ENCODE measurements at places on chromosomes 16 and 17.

- DNase-seq: no peak
Observed at GRCh38 chr17:76445697-76446448, 7.1 kb downstream of the UBE2O start.

DNA sequence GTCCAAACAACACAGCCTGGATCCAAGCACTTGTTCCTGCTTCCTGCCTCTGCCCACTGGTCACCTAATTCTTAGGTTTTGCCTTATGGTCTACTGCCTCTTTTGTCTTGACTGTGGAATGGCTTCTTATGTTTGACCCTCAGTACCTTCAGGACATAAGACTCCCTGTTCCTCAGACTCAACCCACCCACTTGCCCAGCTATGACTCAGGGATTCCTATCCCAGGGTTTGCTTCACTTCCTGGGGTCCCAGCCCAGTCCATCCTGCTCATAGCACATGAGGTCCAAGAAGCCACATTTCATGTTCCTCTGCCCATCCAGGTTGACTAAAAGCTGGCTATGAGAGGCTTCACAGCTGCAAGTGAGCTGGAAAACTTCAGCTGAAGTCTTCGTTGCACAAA is 320.9 kb upstream of the CDH5 start:
- no peak for DNase-seq

DNA sequence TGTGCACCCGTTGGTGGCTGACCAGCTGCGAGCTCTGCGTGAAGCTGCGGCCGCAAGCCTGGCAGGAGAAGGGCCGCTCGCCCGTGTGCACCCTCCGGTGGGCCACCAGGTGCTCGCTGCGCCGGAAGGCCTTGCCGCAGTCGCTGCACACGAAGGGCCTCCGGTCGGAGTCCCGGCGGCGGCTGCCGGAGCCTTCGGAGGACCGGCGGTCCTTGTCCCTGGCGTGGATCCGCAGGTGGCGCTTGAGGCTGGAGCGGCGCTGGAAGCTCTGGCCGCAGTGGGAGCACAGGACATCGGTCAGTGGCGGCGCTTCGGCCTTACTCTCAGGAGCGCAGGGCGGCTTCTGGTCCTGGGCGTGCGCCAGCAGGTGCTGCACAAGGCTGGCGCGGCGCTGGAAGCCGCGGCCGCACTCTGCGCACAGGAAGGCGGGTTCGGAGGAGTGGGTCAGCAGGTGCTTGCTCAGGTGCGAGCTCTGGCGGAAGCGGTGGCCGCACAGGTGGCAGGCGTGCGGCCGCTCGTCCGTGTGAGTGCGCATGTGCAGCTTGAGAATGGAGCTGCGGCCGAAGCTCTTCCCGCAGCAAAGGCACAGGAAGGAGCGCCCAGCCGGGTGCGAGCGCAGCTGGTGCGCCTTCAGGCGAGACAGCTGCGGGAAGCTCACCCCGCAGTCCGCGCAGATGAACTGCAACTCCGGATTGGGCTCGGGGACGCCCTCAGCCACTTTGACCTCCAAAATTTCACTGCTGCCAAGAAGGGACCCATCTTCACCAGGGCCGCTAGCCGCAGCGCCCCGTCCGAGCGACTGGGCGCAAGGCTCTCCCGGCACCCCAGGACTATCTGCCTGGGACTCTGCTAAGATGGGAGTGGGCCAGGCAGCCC is 9.1 kb downstream of the ZSCAN10 start:
- DNase-seq: no peak

DNA sequence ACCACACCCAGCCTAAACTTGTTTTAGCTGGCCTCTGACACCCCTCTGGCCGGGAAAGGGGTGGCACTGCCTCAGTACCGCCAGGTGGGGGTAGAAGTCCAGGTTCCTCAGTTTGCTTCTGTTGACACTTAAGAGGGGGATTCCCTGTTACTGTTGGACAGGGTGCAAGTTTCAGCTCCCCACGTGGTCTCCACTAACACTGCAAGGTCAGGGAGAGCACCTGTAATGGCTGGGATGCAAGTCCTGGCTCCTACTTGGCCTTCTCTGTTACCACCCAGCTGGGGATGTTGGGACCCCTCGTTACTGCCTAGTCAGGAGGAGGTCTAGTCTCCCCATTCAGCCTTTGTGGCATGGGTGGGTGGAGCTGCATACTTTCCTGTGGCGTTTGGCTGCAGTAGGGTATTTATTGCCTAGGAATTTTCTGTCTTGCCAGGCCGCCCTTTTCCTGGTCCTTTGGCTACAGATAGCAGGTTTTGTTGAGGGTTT is 10.6 kb upstream of the MFAP4 start:
- no peak for DNase-seq

DNA sequence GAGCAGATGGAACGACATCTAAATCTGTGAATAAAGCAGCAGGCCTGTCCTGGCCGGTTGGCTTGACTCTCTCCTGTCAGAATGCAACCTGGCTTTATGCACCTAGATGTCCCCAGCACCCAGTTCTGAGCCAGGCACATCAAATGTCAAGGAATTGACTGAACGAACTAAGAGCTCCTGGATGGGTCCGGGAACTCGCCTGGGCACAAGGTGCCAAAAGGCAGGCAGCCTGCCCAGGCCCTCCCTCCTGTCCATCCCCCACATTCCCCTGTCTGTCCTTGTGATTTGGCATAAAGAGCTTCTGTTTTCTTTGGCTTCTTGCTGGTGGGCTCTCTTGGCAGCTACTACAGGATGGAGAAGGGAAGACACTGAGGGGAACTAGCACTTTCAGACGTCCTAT is 4.1 kb upstream of the RSAD1 start:
- no peak for DNase-seq

- DNase-seq: no peak
Observed at GRCh38 chr16:10107081-10107480, 75.1 kb downstream of the GRIN2A start.

DNA sequence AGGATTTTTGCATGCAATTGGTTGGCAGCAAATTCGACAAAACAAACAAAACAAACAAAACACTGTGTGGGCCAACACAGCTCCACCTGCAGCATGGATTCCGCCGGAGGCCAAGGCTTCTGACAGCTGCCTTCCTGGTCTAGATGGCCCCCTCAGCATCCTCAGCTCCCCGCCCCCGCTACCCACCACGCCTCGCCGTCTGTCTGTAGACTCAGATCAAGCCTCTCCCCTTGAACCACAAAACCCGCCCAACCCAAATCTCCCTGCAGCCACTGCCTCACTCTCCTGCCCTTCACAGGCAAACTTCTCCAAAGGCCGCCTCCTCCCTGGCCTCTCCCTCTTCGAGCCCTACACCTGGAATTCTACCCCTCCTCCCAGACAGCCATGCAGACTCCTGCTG is 57.9 kb downstream of the RTN4RL1 start:
- DNase-seq: peak; percentile 38

GRCh38 chr17:9644910-9645751 is at the start of gene USP43:
Gene USP43 (plus strand): TSS chr17:9645517. CDS start chr17:9645633, 116 bp downstream.
- peak; percentile 27 for DNase-seq

DNA sequence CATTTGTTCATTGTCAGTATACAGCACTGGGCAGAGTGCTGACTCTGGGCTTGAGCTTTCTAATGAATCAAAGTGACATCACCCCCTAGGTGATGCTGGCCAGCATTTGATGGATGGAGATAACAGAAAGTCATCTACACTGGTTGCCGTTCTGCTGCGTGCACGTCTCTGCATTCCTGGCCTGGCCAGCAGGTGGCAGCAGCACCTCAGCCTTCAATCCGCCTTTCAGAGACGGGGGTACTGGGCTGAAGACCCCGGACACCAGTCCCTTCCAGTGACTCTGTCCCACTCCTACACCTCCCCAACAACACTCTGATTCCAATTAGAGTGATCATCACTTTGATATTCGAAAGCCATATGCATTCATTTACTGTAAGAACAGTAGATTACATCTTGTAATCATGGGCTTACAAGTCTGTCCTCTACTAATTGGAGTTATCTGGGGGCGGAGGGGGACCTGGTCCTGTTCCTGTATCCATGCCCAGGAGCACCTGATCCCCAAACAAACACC is 6.0 kb downstream of the CPSF4L start:
- DNase-seq: no peak

DNA sequence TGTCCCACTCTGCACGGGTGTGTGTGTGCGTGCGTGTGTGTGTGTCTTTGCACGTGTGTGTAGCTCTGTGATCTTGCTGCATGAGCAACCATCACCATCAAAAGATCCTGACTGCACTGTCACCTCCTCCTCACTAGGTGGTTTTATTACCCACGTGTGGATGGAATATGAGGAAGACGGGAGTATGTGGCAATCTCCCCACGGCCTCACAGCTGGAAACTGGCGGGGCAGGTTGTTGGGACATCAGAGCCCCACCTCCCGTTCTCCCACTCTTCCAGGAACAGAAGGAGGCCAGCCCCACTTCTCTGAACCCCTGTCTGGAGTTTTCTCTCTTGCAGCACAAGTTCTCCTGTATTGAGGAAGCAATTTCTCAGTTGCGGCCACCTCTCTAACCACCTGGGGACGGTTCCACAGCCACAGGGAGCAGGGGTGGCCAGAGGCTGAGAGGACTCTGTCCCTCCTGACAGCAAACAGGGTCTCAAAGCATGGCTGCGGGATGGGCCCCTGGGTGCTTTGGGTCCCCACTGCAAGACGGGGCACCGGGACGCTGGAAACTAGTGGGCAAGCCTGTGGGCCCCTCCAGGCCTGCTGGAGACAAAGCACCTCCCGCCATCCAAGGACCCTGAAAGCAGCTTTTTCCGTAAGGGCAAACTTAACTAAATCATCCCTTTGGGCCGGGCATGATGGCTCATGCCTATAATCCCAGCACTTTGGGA is 27.9 kb upstream of the ATP2C2 start:
- no peak for DNase-seq

- no peak for DNase-seq
Observed at GRCh38 chr17:58283674-58284612, 3.2 kb upstream of the MPO start.

- no peak for DNase-seq
Observed at GRCh38 chr17:65634533-65634932, 73.1 kb upstream of the AXIN2 start.

DNA sequence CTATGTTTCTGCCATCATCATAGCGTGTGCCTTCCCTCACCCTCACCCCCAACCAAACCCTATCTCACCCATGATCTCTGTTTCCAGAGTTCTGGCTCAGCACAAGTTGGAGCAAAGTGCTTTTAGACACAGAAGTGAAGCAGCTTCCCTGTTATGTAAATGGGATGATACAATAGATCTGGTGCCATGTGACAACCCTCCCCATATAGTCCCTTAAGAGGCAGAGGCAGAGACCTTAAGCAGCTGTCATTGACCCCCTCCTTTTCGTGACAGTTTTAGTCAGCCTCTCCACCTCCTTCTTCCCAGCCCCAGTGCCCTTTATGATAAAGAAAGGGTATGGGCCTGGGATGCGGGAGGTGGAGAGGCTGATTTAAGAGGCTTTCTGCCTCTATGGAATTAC is 40.3 kb upstream of the MED13 start:
- no peak for DNase-seq

DNA sequence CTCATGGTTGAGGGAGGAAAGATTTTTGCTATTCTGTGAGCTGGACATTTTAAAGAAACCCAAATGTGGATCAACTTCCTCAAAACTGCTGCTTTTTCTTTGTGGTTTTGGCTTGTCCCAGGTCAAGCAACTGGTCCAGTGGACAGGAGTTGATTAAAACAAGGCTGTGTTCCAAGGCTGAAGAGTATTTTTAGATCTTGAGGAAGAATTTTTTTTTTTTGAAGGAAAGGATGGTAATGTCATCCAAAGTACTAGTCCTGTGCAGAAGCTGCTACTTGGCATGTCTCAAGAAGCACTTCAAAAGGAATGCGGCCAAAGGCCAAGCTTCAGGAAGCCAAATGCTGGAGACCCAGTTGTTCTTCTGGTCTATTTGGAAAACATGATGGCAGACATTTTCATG is 8.0 kb upstream of the MYH2 start:
- no peak for DNase-seq

DNA sequence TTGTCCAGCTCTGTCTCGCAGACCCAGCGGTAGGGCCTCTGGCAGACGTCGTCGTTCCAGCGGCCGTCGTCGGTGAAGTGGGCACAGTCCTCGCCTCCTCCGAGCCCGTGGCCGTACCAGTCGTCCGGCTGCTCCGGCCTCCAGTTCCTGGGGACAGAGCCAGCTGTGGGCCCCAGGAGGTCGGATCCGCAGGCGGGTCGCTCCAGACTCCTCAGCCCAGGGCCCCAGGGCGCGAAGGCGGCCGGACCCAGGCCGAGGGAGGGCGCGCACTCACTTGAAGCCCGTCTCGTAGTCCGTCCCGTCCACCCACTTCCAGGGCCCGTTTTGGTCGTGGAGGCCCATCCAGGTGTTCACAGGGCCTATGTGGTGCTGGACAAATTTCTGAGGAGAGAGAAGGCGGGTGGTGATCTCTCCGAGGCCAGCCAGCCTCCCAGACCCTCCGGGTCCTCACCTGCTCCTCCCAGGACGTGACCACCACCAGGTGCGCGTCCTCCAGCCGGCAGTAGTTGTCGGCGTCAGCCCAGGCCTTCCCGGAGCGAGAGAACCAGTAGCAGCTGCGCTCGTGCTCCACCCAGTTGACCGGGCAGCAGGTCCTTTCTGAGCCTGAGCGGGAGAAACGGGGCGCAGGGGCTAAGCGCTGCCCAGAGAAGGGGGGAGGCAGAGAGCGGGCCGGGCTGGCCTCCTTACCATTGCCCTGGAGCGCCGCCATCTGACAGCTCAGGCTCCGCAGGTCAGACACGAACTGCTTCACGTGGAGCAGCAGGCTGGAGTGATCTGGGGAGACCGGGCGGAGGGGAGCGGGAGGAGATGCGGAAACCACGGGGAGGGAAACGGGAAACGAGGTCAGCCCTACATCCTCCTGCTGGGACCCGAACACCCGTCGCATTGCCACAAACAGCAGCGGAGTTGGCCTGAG is 5.2 kb downstream of the ASGR1 start:
- DNase-seq: peak; percentile 26

GRCh38 chr17:704111-704864 is 10.4 kb downstream of the VPS53 start:
- no peak for DNase-seq

GRCh38 chr17:56449176-56449575 is 144.3 kb upstream of the NOG start:
- no peak for DNase-seq

- peak; percentile 57 for DNase-seq
Observed at GRCh38 chr16:74774223-74775139, at the start of gene FA2H. Gene FA2H (minus strand): TSS chr16:74774820. CDS start chr16:74774755, 65 bp downstream.

- no peak for DNase-seq
Observed at GRCh38 chr16:15993946-15994665, 44.7 kb downstream of the ABCC1 start.

DNA sequence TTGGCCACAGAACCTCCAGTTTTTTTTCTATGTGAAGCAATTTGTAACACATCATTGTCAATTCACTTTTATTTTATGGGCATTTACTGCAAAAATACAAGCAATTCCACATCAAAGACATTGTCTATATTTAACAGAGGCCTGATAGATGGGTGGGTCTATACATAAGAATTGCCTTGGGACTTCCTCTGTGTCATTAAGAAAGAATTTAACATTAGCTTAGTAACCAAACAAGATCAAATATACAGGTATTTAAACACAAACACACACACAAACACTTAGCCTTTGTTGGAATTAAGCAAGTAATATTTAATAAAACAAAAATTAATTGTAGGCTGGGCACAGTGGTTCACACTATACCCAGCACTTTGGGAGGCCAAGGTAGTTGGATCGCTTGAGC is 4.3 kb upstream of the PITPNC1 start:
- no peak for DNase-seq

- DNase-seq: no peak
Observed at GRCh38 chr16:28324235-28324886, 32.0 kb downstream of the SBK1 start.

GRCh38 chr17:65147955-65148354 is 10.8 kb downstream of the RGS9 start:
- no peak for DNase-seq

Data from stimulated activated CD8-positive, alpha-beta memory T cell treated with anti-CD3 and anti-CD28 coated beads, Interleukin-15, amount 100 ng/mL, for 48 hours (primary cell).